DND-41 (cell line): ENCODE measurements at places on chromosomes 16 and 17.
A peak's percentile ranks its signal among the peaks of the same experiment; 100 is the strongest.

GRCh38 chr16:6602405-6602804 lies 730.2 kb upstream of the RBFOX1 start:
- DNase-seq: no peak

DNA sequence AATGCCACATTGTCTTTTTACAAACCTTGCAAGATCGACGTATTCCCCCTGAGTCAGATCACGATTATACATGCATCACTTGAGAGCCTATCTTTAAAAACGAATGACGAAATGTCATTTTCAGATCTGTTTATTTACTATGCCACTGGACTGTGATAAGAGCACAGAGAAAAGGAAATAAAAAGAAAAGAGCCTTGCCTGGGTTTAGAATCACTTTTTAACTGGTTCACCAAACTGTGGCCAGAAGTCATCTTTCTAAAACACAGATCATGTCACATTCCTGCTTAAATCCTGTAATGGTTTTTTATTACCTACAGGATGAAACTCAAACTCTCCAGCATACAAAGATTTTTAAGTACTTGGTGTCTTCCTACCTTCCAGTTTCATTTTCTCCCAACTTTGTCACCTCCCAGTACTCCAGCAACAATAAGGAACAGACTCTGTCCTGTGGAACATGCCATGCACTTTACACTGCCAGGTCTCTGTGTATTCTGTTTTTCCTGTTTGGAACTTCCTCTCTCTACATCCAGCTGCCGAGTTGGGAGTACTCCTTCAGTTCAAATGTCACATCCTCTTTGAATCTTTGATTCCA lies 91.5 kb downstream of the SNX11 start:
- DNase-seq: no peak

DNA sequence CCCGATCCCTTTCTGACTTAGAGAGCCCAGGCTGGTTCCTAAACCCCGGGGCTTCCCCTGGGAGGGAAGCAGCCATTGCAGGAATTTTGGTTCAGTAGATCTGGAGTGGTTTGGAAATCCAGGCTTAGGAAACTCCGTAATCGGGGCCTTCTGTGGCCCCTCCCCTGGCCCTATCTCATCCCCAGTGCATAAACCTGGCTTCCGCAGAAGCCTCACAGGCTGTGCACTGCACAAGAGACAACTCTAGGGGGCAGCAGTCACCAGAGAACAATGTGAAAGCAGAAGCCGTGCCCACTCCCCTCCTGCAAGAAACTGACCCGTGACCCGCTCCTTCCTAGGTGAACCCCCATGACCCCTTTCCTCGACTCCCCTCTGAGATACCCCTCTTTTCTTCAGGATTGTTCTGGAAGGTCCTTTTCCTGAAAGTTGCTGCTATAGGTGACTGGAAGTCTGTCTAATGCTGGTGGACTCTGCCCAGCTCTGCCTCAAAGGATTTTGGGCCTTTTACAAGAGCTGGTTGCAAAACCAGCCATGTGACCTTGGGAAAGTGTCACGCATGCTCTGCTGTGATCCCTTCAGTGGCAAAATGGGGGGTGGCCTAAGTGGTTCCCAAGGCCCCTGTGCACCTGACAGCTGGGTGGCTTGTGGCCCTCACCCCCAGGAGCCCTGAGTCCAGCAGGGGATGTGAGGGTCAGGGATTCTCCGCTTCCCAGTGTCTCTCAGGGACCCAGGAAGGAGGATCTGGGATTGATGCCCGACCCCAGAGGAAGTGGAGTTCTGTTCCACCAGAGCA lies 14.4 kb downstream of the GUCY2D start:
- DNase-seq: peak; percentile 32

DNA sequence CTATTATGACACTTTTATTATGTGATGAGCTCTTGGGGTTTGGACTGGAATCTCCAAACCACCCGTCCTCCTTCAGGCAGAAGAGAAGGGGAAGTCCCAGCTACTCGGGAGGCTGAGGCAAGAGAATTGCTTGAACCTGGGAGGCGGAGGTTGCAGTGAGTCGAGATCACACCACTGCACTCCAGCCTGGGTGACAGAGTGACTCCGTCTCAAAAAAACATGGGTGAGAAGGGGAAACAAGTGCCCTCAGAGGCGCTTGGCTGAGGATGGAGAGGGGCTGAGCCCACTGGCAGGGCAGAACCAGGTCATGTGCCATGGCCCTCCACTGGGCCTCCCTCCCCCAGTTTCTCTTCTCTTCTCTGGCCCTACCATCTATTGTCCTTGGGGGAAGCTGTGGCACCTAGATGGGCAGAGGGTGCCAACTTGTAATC lies 120.9 kb upstream of the SMURF2 start:
- DNase-seq: no peak

GRCh38 chr17:82282239-82283207 lies 9.0 kb upstream of the CSNK1D start:
- no peak for DNase-seq
